Stromal cell of bone marrow (primary cell): ENCODE measurements at places on chromosomes 3 and 15.

- DNase-seq, result peak; percentile 4
Observed at GRCh38 chr3:144564011-144564410, 592.4 kb downstream of the DIPK2A start.

- DNase-seq, result no peak
Observed at GRCh38 chr3:52535411-52536111, 844 bp upstream of the UQCC5 start.

- no peak for DNase-seq
Observed at GRCh38 chr15:35136321-35137189, 51.5 kb upstream of the NANOGP8 start.

GRCh38 chr15:57335719-57336118, 40.6 kb upstream of the CGNL1 start:
- no peak for DNase-seq

GRCh38 chr3:175432376-175433025, 573.4 kb downstream of the NAALADL2 start:
- no peak for DNase-seq

DNA sequence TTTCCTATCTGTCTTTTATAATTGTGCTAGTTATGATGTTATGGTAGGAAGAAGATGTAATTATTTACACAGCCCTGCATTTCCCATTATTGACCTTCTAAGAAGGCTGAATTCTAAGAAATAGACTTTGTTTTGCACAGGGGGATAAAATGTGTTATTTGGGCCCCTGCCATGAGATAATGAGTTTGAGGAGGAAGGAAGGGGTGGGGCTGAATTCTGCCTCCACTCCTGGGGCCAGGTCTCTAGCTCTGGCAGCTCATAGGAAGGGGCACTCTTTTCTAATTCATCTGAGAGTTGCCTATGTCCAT, 69.2 kb upstream of the GOLGA8B start:
- DNase-seq, result no peak

GRCh38 chr3:127786353-127787070, 35.8 kb downstream of the MGLL start:
- no peak for DNase-seq

- no peak for DNase-seq
Observed at GRCh38 chr3:29609328-29609811, 328.5 kb downstream of the RBMS3 start.

GRCh38 chr3:27914199-27914598, 192.1 kb upstream of the EOMES start:
- no peak for DNase-seq

DNA sequence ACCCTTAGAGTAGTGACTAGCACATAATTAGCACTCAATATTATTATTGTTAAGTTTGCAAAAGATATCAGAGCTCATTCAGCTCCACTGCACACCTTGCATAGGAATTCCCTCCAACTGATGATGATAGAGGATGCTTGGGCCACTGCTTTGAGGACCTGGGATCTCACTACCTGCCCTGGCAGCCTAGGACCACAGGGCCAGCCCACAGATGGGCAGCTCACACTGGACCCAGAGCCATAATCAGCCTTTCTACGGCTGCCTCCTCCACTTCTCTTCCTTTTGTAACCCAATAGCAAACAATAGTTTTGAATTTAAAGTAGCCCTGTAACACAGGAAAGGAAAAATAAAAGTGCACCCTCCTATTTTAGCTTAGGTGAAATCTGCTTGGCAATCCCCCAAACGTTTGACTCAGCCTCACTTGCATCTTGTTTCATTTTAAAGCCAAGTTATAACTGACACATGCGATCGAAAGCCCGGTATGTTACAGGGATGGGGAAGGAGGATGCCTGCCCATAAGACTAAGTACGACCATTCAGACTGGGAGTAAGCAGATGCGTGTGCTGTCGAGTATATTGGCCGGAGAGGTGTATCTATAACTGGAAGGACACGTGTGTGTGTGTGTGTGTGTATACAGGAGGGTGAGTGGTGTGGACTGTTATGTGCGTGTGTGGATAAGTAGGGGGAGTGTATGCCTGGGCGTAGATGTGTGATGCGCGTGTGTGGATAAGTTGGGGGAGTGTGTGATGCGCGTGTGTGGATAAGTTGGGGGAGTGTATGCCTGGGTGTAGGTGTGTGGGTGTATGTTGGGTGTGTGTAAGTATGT, 65.9 kb downstream of the CPN2 start:
- DNase-seq, result no peak

GRCh38 chr3:81666502-81667121, 94.8 kb downstream of the GBE1 start:
- peak; percentile 10 for DNase-seq

- DNase-seq, result no peak
Observed at GRCh38 chr15:68531387-68532179, 47.2 kb upstream of the CORO2B start.

DNA sequence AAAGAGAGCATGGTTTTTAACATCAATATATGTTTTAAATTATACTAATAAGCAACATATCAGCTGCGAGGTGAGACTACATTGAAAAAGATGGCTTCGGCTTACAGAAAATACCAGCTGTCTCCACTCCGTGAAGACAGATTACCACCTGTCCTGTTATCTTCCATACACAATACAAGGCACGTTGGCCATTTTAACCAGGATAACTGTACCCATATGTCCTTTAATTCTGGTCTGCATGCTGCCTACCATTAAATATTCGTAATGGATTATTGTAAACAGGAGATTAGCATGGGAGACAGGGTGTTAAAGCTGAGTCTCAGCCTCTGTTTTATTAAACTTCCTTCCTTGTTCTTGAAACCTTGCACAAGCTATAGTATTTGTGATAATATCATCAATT, 855.5 kb downstream of the ROBO1 start:
- DNase-seq, result no peak

DNA sequence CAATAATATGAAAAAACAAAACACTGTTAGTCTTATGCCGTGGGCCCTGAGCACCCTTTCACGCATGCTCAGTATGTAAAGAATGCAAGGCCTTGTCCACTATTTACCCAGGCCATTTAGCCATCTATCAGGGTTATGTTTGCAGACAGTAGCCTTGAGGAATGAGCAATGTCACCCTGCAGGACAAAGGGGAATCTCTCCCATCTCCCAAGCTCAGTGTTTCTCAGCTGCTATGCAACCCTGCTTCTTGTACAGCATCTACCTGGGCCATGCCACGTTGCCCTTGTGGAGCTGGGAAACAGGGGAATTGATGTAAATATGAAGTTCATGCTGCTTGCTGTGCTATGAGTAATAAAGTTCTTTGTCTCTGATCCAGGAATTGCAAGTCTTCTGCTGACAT, 51.5 kb upstream of the SLCO2A1 start:
- DNase-seq, result no peak

DNA sequence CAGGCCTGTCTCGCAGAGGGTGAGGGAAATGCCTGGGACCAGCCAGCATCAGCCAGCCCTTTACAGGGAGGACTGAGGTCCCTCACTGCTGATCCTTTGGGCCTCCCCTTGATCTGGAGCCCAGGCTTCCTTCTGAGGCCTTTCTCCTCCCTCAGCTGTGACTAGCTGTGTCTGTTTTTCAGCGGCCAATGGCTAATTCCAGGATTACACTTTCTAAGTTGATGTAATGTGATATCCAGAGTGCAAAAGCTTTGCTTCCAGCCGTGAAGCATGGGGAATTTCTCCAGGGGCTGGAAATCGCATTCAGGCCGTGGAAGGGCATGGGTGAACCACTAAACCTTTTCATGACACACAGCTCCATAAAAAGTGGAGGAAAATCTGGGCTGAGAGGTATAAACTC, 157.6 kb downstream of the SHQ1 start:
- no peak for DNase-seq

DNA sequence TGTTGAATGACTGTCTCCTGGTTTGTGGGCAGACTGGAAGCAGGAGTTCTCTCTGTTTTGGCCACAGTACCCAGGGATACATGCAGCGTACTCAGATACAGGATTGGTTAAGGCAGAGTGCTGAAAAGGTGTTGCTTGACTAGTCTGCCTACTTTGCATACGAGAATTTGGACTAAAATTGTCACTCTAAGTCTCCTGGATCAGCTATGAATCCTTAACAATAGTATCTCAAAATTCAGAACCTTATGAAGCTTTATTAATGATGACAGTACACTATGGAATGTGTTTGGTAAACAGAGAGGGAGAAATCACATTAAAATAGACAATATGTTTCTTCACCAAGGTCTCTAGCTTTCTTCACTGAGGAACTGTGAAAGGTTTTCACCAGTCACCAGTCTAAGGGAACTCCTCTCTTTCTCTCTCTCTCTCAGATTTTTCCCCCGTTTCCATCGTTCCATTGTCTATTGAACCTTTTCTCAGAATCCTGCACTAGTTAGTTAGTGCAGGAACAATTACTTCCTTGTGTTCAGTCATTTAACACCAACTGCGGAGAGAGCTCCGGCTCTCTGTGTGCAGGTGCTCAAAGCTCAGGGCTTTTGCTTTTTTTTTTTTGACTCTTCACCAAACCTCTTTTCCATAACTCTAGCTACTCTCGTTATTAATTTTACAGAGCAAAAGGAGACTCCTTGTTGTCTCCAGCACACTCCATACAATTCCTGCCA, 85.9 kb upstream of the FNDC3B start:
- DNase-seq, result no peak

DNA sequence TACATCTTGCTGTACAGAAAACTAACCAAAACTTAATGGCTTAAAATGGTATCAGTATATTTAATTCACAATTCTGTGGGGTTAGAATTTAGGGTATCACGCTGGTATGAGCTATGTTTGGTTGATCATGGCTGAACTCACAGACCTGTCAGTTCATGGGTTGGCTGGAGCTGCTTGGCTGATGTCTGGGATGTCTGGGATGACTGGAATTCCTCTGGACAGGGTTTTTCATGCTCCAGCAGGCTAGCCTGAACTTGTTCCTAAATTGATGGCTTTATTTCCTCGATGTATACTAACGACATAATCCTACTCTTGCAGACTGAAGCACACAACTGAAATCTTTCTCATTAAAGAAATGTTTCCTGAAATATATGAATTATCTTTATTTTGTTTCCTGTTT, 338.9 kb upstream of the GBE1 start:
- DNase-seq, result no peak

DNA sequence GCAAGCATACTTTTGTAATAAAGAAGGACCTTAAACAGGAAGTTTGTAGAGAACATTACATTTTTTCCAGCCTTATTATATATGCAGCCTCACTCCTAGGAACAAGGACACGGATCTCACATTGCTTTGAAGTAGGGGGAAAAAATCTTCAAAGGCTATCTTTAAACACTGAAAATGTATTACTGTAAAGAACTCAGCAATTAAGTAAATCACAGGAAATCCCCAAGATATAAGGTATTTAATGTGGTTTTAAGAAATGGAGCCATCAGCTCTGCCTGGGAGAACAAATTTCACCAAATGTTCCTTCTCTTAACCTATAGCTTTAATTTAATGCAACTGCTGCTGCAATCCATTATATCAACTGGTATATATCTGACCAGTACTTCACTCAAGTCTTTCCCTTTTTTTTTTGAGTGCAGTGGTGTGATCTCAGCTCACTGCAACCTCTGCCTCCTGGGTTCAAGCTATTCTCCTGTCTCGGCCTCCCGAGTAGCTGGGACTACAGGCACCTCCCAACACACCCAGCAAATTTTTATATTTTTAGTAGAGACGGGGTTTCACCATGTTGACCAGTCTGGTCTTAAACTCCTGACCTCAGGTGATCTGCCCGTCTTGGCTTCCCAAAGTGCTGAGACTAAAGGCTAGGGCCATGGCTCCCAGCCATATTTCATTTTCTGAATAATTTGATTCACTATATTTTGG, 2.8 kb downstream of the BTLA start:
- DNase-seq, result no peak

DNA sequence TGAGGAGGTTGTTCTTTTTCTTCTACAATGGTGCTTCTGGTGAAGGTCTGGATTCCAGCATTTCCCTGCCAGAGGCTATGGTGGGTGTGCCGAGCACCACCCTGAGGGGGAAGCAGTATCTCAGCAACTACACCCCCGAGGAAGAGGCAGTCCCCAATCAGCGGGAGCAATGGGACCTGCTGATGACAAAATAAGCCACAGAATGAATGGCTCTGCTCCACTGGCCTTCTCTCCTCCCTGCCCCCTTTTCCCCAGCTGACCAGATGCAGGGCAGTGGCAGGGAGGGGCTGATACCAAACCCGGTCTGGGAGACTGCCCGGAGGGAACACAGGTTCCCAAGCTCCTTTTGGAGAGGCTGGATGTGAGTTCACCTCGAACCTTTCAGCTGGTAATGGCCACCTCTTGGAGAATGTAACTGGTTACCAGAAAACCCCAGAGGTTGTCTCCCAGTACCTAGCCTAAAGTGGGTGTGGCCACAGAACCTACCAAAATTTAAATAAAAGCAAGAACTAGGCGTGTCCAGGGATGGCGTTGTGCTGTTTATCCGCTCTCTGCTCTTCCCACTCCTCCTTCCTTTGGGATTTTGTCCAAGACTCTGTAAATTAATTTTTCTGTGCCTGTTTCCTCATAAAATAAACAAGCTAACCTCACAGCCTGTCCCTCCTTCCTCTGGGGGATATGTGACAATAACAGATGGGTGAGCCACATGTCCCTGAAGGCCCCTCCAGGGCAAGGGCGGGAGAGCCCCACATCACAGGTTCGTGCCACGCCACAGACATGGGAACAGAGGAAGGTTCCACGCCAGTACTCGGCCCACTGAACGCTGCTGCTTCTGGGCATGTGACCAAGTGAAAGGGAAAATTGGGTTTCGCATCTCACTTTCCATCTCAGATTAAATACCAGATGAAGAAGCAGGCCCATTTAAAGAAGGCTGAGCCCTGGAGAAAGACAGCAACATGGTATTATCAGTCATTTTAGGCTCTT, 35.1 kb upstream of the SPTBN5 start:
- no peak for DNase-seq

- no peak for DNase-seq
Observed at GRCh38 chr15:100940767-100941379, 21.7 kb downstream of the LRRK1 start.

- no peak for DNase-seq
Observed at GRCh38 chr3:12722226-12722625, 36.8 kb downstream of the TMEM40 start.

DNA sequence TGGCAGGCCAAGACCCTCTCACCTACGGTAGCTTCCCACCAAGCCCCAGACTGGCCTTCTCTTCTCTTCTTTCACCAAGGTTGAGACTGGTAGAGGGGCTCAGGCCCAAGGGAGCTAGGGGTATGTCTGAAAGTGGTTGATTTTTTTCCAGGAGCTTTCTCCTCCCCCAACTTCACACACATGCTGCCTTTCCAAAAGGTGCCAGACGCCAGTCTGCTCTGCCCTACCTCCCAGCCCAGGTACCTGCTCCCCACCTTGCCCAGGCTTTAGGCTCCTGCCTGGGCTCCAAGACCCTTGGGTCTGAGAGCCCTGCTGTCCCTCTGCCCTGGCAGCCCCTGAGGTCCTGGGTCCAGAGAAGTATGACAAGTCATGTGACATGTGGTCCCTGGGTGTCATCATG, 28.4 kb downstream of the MAPKAPK3 start:
- DNase-seq, result no peak

- DNase-seq, result no peak
Observed at GRCh38 chr3:85838921-85839320, 880.1 kb downstream of the CADM2 start.

- DNase-seq, result no peak
Observed at GRCh38 chr3:62098646-62099365, 274.5 kb downstream of the FEZF2 start.
